HuH-7 (cell line): ENCODE measurements at places on chromosomes 6 and 20.
A peak's percentile ranks its signal among the peaks of the same experiment; 100 is the strongest.

- no peak for DNase-seq
These were observed 60.6 kb downstream of the STK35 start for GRCh38 chr20:2162125-2162822.

- no peak for DNase-seq
These were observed 220.8 kb upstream of the MARCKS start for GRCh38 chr6:113636357-113636824.

- no peak for DNase-seq
These were observed 77.8 kb downstream of the FILIP1 start for GRCh38 chr6:75415804-75416203.

DNA sequence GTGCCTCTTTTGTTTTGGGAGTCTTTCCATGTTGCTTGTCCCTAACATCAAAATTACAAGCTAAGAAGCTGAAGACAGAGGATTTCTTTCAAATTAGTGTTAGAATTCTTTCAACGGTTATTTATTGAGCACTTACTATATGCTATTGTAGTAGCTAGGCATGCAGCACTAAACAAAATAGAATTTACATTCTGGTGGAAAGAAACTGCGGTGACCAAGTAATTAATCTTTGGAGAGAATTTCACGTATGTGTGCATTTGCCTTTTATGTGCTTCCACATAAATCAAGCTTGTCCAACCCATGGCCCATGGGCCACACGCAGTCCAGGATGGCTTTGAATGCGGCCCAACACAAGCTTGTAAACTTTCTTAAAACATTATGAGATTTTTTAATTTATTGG, 33.0 kb upstream of the DUSP22 start:
- no peak for DNase-seq

DNA sequence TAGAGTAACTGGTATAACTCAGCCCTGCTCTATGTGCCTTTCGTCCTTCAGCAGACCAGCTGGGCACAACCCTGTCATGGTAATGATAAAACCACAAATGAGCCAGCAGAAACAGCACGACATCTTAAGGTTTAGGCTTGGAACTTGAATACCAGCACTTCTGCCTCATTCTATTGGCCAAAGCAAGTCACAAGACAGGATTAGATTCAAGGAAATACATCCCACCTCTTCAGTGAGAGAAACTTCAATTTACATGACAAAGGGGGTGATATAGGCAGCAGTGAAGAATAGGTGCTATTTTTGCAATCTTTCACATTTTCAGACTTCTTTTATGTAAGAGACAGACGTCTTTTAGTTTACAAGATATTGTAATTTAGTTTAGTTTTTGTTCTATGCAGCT, 69.8 kb upstream of the SLC35F1 start:
- no peak for DNase-seq

DNA sequence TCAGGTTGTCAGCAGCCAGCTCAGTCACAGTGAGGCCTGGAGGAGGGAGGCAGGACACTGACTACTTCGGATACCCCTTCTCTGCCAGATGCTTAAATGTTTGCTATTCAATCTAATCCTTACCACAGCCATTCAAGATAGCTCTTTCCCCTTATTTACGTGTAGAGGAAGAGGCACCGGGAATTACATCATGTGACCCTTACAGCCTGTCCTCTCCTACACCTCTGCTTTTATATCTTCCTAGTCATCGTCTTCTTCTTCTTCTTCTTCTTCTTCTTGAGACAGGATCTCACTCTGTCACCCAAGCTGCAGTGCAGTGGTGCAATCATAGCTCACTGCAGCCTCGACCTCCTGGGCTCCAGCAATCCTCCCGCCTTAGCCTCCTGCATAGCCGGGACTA, 148.1 kb upstream of the NEDD9 start:
- no peak for DNase-seq

DNA sequence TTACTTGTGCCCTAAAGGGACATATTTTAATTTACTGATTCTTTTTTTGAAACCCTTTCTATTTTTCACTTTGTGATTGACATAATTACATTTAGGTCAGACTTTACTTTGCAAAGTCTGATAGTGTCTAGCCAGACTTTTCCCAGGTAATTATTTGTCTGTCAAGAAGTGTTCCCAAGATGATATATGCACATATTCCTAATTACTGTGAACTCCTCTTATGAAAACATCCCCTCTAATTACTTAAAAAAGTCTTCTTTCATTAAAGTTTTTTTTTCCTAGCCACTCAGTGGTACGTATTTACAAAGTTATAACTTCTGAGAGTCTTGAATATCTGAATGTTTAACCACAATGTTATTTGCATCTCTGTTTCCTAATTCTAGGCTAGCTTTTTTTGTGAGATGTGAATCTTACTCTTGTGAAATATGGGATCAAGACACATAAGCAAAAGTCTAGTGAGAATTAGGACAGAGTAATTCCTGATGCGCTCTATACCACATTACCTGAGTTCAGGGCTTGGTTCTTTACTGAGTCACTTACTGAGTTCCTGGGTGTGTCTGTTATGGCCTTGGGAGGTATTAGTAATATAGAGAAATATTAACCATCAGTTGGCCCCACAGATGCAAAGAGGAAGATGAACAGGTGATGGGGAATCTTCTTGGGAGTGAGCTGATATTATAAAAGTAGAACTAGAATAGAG, 27.9 kb downstream of the FAM83B start:
- DNase-seq: no peak

DNA sequence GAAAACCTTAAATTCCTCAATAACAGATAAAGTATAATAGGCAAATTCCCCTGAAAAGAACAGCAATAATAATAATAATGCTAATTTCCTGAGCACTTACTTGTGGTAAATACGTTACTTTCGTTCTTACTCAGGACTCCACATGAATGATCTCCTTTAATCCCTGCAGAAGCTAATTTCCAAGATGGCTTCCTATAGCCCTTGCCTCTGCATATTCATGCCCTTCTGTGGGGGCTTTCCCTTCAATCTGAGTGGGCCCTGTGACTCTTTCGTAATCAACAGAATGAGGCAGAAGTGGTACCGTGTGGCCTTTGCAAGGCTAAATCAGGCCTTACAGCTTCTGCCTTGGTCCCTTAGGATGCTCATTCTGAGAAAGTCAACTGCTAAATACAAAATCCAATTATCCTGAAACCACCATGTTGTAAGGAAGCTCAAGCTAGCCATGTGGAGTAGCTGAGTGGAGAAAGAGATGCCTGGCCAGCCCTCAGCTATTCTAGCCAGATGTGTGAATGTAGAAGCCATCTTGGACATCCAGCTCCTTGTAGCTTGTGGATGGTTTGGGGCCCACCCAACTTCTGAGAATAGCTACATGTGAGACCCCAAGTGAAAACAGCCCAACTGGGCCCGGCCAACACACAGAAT, 50.5 kb downstream of the MCUR1 start:
- DNase-seq: no peak

DNA sequence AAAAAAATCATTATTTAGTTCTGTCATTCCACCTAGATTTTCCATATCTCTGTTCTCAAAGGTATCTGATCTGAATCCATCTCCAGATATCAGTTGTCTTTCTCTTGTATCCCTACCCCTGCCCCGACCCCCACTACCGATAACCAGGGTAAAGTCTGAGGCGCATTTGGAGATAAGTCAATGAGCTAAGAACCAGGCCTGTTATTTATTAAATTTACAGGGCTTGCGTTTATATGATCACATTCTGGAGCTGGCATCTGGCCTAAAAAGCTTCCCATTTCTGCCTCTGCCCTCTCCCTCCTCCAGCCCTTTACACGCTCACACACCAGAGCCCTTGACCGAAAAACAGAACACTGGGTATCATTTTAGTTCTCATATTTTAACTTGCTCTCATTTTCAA, 144.7 kb downstream of the ALDH8A1 start:
- DNase-seq: no peak

GRCh38 chr6:81751388-81752083, 945 bp downstream of the TENT5A start:
- DNase-seq: no peak

- DNase-seq: no peak
These were observed 10.0 kb upstream of the LATS1 start for GRCh38 chr6:149727793-149728498.

GRCh38 chr20:52190437-52191131, 995 bp downstream of the ZFP64 start:
- peak; percentile 72 for DNase-seq

DNA sequence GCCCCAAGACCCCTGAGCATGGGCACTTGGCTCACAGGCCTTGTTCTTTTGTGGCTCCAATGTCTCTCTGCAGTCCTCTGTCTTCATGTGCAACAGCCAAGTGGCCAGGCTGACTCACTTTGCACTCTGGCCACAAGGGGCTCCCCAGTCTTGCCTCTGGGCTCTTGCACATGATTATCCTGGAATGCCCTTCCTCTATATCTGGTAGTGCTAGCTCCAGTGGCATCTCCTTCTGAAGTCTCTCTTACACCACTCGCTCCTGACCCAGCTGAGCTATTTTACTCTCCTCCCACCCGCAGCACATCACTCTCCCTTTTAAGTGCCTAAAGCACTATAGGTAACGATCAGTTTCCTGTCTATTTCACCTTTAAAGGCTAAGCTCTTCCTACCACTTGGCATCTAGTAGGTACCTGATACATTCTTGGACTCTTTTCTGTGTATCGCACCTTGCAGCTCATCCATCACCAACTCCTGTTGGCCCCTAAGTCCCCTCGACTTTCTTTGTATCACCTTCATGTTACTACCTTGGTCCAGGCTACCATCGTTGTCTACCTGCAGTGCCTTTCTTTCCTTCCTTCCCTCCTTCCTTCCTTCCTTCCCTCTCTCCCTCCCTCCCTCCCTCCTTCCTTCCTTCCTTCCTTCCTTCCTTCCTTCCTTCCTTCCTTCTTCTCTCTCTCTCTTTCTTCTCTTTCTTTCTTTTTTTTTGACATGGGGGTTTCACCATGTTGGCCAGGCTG, 211.9 kb upstream of the RNF24 start:
- DNase-seq: peak; percentile 80

- no peak for DNase-seq
These were observed 40.2 kb upstream of the MRGBP start for GRCh38 chr20:62755817-62756724.

DNA sequence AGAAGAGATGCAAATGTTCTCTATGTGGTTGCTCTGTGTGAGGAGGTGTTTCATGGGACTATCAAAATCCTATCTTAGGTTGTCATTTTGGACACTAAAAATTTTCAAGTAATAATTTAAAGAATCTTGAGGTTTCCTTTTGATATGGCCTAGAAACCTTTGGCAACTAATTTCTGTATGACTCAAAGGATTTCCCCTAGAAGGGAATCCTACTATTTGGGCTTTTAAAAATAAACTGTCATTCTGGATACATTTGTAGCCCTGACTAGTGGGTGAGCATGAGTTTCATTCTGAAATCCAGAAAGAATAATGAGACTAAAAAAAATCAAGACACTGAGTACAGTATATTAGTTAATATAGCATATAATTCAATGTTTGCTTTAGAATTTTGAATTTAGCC, 25.5 kb upstream of the RAB23 start:
- DNase-seq: no peak

DNA sequence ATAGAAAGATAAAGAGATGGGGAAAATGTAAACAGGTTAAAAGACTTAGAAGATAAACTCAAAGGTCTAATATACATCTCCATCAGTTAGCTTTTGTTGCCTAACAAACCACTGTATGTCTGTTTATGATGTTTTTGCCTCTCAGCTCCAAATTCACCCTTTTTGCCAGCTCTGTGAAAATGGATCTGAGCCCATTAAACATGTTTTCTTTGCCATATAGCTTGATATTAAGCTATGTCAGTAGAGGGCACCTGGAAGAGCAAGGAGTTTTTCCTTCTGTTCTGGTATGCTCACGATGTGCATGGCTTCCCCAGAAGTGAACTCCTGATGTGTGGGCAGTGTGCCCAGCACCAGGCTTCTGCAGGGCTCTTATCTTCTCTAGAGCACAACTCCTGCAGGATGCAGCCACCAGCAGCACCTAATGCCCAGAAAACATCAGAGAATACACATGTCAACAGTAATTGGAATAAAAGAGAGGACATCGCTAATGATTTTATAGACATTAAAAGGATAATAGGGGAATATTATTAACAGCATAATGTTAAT, 14.6 kb upstream of the SNX9 start:
- no peak for DNase-seq

DNA sequence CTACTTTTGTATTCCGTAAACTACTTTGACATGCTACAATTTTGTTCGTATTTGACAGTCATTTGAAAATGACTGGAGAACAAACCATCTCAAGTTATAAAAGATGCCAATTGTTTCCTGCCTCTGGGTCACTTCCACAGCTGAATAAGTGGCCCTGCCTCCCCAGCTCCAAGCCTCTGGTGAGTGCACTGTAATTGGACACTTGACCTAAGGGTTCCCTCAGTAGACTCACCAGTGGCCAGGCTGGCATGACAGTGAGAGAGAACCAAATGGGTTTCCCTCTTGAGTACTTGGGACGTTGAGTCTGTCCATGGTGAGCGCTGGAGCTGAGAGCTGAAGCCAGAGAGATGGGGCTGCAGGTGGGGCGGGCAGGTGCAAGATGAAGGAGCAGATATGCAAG, 57.1 kb downstream of the SLC35D3 start:
- DNase-seq: no peak
